CD4-positive, alpha-beta T cell treated with Interleukin-4 for 1 hour (primary cell): ENCODE measurements at places on chromosomes 11 and 22.

- DNase-seq: no peak
Measured at GRCh38 chr11:62137276-62137861, 13.6 kb downstream of the INCENP start.

- DNase-seq: no peak
Measured at GRCh38 chr11:63877658-63878241, 38.8 kb downstream of the MARK2 start.

- DNase-seq: no peak
Measured at GRCh38 chr22:21902296-21903087, 35.0 kb upstream of the MAPK1 start.

- DNase-seq: no peak
Measured at GRCh38 chr11:5618807-5619206, 6.0 kb upstream of the TRIM34 start.

- no peak for DNase-seq
Measured at GRCh38 chr11:64366751-64367150, 7.8 kb downstream of the RPS6KA4 start.

DNA sequence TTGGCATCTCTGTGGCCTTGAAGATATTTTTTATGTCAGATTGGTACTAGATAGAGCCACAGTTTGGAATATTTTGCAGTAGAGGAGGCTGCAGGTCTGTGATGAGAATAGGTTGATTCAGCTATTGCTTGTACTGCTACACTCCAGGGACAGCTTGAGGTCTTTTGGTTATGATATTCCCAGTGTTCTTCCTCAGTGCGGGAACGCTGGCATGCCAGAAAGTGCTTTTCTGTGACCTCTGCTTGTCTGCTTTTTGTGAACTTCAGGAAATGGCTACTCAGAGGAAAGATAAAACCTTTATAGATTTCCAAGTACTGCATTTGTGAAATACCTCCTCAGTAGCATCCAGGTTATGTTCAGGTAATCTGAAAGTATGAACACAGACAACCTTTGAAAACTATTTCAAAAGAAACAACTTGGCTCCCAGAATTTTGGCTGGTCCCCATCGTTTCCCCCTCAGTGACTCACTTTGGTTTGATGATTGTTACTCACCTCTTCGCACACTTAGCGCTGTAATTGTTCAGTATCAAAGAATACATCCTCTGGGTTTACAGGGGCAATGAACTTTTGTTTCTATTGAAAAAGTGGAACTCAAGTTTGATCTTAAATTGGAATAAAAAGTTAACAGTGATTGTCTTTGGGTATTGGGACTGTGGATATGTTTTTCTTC is 191.4 kb downstream of the HIPK3 start:
- DNase-seq: no peak

DNA sequence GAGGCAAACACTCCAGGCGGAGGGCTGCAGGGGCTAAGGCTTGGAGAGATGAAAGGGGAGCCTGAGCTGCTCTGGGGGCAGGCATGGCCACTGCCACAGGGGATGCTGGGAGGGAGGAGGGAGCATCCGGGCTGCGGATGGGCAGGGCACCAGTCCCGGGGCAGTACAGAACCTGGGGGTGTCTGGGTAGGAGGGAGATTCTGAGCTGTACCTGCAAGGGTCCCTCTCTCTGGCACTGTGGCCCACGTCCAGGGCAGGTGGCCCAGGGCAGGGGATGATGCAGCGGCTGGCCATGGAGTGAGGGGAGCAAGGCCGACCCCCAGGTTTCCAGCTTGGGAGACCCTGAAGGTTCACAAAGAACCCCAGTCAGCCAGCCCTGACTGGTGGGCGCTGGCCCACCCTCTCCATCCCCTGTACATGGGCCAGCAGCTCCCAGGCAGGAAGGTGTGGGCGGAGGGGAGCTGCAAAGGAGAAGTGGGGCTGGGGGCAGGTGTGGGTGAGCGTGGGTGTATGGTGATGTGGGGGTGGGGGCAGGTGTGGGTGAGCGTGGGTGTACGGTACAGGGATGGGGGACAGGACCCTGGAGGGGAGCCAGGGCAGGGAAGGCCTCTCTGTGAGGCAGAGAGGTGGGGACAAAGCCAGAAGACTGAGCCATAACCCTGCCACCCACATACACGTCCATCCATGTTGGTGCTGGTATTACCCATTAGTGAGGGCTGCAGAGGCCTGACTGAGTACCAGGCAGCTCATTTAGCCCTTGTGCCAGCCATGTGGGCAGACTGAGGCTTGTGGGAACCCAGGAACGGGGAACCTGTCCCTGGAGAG is 2.2 kb upstream of the TNFRSF13C start:
- no peak for DNase-seq

- DNase-seq: no peak
Measured at GRCh38 chr11:45173064-45173463, 26.6 kb downstream of the PRDM11 start.

DNA sequence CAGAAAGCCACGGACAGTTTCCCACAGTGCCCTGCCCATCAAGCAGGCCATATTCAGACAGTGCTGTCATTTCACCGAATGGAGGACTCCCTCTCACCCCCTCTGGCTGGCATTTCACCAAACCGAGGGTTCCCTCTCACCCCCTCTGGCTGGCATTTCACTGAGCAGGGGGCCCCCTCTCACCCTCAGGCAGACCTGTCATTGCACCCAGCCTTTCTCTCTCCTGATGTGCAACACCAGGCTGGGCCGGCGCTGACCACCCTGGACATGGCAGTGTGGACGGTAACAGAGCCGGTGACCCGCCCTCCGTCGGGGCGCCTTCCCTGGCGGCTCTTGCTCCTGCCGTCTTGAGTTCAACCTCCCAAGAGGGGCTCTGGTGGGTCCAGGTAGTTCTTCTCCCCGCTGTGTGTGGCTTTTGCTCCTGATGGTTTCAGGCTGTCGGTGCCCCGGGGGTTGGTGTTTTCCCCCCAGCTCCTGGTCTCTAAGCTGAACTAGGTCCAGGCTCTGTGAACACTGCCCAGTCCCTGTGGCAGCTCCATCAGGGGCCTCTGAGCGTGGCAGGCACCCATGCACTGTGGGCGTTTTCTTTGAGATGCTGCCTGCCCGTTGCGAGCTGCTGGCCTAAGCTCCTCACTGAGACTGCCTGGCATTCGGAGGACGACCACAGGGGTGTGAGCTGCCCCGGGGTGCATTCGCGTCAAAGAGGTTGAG is 46.9 kb downstream of the SMIM38 start:
- no peak for DNase-seq

GRCh38 chr11:44797886-44798606 is 71.3 kb downstream of the TSPAN18 start:
- DNase-seq: no peak

GRCh38 chr22:25764270-25765015 is 22.5 kb downstream of the MYO18B start:
- no peak for DNase-seq

DNA sequence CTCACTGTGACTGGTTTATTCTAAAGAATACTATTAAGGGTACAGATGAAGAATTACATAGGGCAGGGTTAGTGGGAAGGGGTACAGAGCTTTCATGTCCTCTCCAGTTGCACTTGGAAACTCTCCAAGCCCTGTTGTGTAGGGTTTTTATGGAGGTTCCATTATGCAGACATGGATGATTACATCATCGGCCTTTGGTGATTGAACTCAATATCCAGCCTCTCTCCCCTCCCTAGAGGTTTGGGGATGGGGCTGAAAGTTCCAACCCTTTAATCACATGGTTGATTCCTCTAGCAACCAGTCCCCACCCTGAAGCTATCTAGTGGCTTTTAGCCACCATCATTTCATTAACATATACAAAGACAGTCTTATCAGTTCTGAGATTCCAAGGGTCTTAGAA is 472.6 kb downstream of the BUD13 start:
- no peak for DNase-seq

GRCh38 chr11:113331441-113331840 is 17.1 kb downstream of the TTC12 start:
- DNase-seq: no peak

DNA sequence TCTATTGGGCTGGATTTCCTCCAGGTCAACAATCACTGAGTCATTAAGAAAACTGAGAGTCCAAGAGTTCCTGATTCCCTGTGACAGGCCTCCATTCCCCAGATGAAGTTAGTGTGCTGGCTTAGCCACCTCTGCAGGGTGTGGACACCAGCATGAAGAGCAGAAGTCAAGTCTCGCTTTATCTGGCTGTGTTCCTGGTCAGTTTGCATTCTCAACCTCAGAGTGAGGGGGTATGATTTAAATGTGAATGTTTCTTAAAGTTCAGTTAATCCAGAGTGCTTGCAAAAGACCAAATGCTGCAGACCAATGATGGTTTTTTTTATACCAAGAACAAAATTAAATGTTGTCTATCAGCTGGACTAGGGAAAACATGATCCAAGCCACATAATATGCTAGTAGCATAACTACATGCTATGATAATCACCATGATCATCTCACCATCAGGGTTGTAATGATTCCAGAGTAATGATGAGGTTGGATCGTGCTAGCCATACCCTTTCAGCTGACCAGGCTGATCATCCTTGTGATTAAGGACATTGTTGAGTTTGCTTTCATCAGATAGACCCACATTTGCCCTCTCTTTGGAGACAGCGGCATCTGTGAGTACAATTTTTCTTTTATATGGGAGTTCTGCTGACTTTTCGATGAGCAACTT is 145.8 kb upstream of the ARHGAP20 start:
- no peak for DNase-seq

GRCh38 chr11:34339149-34340064 is 18.4 kb downstream of the ABTB2 start:
- DNase-seq: peak; percentile 37

DNA sequence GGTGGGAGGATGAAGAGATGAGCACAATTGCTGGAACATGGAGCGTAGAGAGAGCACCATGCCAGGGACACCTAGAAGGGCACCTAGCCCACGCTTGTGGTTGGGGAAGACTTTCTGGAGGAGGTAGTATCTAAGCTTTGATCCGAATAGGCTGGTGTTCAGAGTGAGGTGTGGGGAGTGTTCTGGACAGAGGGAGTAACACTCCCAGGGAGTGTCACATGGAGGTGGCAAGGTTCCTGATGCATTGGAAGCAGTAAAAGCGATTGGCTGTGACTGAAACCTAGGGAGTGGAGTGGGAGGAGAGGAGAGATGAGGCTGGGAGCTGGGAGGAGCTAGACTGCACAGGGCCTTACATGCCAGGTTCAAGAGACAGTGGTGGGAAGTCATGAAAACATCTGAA is 188.0 kb upstream of the NCAM1 start:
- DNase-seq: no peak

GRCh38 chr11:61961570-61962212 is 5.7 kb downstream of the FTH1 start:
- DNase-seq: no peak

- no peak for DNase-seq
Measured at GRCh38 chr11:118003456-118003855, 17.3 kb downstream of the IL10RA start.

GRCh38 chr22:17436981-17437412 is 67.7 kb downstream of the CECR2 start:
- DNase-seq: no peak

DNA sequence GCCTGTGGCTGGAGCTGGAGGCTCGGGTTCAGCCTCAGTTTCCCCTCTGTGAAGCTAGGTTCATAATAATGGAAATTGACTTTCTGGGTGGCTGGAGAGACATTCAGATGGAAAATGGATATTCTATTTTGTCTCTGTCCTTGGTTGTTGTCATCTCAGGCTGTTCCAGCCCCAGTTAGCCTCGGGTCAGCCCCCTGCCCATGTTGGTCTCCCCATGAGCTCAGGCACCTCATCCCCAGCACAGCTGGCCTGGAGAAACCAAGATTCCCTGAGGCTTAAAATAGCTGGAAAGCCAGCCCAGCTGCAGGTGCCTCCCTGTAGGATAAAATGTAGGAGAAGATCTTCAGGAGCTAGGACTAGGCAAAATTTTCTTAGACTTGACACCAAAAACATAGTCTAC is 129.5 kb downstream of the MED15 start:
- no peak for DNase-seq

- no peak for DNase-seq
Measured at GRCh38 chr22:27749597-27750225, 51.8 kb downstream of the MN1 start.

- peak; percentile 71 for DNase-seq
Measured at GRCh38 chr22:44735518-44736428, 16.6 kb upstream of the ARHGAP8 start.

DNA sequence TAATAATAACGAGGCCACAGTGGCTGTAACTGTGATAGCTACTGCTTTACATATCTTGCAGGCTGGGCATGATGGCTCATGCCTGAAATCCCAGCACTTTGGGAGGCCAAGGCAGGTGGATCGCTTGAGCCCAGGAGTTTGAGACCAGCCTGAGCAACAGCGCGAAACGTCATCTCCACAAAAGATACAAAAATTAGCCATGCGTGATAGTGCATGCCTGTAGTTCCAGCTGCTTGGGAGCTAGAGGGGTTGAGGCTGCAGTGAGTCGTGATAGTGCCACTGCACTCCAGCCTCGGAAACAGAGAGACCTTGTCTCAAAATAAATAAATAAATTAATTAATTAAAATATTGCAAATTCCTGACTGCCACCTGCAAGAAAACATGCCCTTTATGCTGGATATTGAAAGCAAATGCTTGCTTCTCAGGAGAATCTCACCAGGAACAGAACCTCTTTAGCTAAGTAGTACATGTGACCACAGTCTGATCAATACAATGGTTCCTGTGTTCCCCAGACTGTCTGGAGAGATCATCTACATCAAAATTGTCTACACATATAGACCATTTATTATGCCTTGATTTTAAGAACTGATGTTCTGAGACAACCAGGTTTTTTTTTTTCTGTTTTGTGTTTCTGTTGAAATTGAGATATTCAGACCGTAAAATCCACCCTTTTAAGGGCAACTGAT is 6.3 kb downstream of the ZBTB3 start:
- no peak for DNase-seq

GRCh38 chr11:14423633-14424032 is 64.7 kb upstream of the RRAS2 start:
- DNase-seq: no peak

- DNase-seq: no peak
Measured at GRCh38 chr11:115480611-115481010, 23.6 kb downstream of the CADM1 start.

- peak; percentile 80 for DNase-seq
Measured at GRCh38 chr22:42649246-42650099, at the start of gene CYB5R3. Gene CYB5R3, minus strand, starts transcription at chr22:42649392. Its CDS starts 77 bp downstream, at chr22:42649315.

DNA sequence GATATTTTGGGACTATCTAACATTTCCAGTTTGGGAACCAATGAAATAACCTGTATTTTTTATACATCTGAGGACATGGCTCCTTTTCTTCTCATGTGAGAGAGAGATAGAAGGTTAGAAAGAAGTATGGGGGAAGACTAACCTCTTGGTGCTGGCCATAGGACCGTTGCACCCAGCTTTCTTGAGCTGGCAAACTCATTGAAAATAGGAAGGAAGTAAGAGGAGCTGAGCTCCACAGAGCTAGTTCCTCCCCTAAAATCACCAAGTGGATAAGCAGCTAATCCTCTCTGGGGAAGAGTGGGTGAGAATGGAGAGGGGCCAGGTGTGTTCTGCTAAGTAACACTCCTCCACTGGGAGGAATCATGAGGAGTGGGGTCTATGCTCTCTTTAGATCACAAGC is 387.4 kb upstream of the CADM1 start:
- DNase-seq: no peak

- DNase-seq: no peak
Measured at GRCh38 chr11:65288706-65289536, 25.7 kb upstream of the CDC42EP2 start.

- DNase-seq: no peak
Measured at GRCh38 chr11:44221992-44222391, 87.9 kb downstream of the ALX4 start.
